ENCODE measurements at places on chromosomes 5 and 9.

GRCh38 chr5:180290568-180291233 lies 1.2 kb downstream of the MAPK9 start:
- no peak for DNase-seq

DNA sequence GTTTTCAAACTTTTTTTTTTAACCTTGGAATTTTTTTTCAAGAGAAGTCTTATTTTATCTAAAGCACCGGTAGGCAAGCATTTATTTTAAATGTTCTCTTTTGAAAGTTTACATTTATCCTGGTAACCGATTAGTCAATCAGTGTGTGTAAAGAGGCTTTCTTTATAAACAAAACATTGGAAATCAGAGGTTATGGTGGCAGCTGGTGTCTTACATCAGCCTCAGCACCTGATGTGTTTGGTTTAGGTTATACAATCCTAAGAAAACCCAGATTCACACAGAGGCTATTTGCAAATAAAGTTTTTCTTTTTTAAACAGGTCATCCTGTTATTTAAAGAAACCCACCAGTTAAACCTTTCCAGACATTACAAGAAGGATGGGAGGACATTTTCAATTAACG lies 173.3 kb upstream of the GDNF start:
- DNase-seq = no peak

- DNase-seq = no peak
Measured at GRCh38 chr5:68708842-68709170, 385.0 kb upstream of the SLC30A5 start.

- DNase-seq = no peak
Measured at GRCh38 chr5:165104611-165105010, 1599.2 kb downstream of the MAT2B start.

- no peak for DNase-seq
Measured at GRCh38 chr9:117543089-117543488, 128.2 kb upstream of the ASTN2 start.

GRCh38 chr5:103525361-103525760 lies 37.2 kb downstream of the NUDT12 start:
- no peak for DNase-seq

- no peak for DNase-seq
Measured at GRCh38 chr5:154237946-154238345, 47.4 kb downstream of the GALNT10 start.

GRCh38 chr5:174733836-174734235 lies 9.5 kb downstream of the MSX2 start:
- no peak for DNase-seq

DNA sequence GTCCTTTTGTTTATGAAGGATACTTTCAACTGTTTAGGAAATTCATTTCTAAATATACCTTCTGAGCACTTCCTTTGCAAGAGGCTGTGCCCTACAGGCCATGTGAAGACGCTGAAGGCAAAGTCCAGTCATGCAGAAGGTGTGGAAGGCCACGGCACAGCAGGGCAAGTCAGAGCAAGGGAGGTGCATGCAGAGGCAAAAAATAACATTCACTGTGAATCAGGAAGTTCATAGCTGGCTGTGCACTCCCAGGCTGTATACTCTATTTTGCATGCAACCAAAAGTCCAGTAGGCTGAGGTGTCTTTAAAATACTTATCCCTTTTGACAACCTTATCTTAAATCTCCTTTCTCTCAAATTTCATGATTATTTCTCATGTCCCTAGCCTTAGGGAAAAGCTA lies 50.3 kb downstream of the GNAQ start:
- no peak for DNase-seq

DNA sequence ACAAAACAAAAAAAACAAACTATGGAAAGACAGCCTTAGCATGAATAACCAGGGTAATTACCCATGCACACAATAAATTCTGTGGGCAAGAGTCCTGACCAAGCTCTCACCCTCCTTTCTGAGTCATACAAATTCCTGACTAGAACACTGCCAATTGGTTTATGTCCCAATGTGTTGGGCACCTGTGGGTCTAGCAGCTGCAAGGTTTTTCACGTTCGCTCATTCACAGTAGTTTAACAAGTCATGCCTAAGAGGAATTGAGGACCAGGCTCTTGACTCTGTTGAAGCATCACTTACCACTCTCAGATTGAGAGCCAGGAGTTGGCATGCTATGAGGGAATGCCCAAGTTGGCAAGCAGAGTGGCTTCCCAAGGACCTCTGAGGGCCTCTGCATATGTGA lies 205.5 kb upstream of the SLC24A2 start:
- DNase-seq = no peak

- DNase-seq = no peak
Measured at GRCh38 chr5:142364251-142365145, 39.7 kb upstream of the SPRY4 start.

DNA sequence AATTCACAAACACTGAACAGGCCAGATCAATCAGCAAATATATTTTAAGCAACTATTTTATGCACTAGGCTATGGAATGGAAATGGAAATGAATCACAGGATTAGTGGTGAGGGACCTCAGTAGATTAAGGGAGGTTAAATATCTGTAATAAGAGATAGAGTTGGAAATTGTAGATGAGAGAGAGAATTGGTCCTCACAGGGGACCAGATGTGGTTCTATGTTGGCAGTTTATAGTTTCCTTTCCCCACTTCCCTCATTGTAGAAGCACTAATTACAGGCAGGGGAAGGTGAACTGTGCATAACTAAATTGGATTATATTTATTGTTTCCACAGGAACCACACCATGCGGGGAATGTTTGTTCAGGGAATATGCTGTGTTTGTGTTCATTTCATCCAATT lies 496.2 kb downstream of the ARHGEF28 start:
- no peak for DNase-seq

GRCh38 chr9:75432888-75433287 lies 344.6 kb downstream of the OSTF1 start:
- DNase-seq = no peak

GRCh38 chr5:102295534-102296177 lies 428 bp downstream of the SLCO4C1 start:
- no peak for DNase-seq

GRCh38 chr5:101024299-101024698 lies 121.2 kb upstream of the ST8SIA4 start:
- DNase-seq = no peak

GRCh38 chr9:104091708-104092107 lies 2.4 kb upstream of the SMC2 start:
- DNase-seq = no peak

- DNase-seq = no peak
Measured at GRCh38 chr9:14478175-14479162, 164.5 kb upstream of the NFIB start.

DNA sequence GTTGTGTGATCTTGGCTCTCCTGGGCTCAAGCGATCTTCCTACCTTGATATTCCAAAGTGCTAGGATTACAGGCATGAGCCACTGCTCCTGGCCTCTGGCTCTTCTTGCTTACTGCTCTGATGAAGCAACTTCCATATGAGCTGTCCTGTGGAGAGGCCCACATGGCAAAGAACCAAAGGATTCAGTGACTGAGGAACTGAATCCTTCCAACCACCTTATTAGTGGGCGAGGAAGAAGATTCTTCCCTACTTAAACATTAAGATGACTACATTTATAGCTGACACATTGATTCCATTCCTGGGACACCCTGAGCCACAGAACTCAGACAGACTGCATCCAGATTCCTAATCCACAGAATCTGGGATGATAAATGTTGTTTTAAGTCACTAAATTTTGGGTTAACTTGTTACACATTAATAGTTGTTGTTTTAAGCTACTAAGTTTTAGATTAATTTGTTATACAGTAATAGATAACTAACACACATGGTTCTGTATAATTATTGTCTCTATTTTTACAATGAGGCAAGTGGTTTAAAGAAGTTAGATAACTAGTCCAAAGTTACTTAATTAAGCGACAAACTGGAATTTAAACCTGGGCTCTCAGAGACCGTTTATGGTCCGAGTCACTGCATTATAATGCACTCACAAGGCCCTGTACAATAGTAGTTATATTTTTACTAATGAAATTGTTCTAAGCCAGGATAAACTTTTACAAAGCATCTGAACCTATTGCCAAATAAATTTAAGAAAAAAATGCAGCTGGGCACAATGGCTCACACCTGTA lies 16.7 kb upstream of the SLCO4C1 start:
- DNase-seq = no peak
